ENCODE measurements at places on chromosomes 4 and X.
A peak's percentile ranks its signal among the peaks of the same experiment; 100 is the strongest.

DNA sequence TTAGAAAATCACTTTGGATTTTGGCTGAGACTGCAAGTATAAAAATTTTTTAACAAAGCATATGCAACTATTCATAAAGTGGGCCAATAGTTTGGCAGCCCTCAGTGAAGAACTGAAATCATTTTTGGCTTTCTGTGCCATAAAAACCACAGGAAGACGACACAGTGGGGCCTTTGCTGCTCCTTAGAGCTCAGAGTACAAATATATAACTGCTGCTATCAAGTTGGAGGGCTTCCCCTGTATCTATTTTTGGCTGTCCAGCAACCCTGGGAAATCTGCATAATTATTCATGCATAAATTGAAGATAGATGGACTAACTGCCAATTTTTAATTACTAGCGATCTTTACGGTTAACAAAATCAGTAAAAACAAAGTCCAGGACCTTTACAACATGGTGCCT is 51.5 kb upstream of the FTHL17 start:
- DNase-seq: no peak
- H3K27me3 ChIP-seq: no peaks in the 10 kb centered on the region
- no peaks in the 10 kb centered on the region for H3K36me3 ChIP-seq
- no peaks in the 10 kb centered on the region for H3K4me1 ChIP-seq
- H3K4me3 ChIP-seq: no peak overlapping the region

GRCh38 chrX:140710710-140711109 is 1.2 kb downstream of the LINC00632 start:
- no peak overlapping the region for H3K27ac ChIP-seq
- peaks cover 4% of the 10 kb centered on the region for H3K4me1 ChIP-seq

- H3K4me3 ChIP-seq: no peak overlapping the region
- H3K27ac ChIP-seq: no peak overlapping the region
- no peaks in the 10 kb centered on the region for H3K27me3 ChIP-seq
- H3K36me3 ChIP-seq: no peaks in the 10 kb centered on the region
- DNase-seq: no peak
Measured at GRCh38 chr4:58767598-58767997, 1657.4 kb upstream of the IGFBP7 start.

DNA sequence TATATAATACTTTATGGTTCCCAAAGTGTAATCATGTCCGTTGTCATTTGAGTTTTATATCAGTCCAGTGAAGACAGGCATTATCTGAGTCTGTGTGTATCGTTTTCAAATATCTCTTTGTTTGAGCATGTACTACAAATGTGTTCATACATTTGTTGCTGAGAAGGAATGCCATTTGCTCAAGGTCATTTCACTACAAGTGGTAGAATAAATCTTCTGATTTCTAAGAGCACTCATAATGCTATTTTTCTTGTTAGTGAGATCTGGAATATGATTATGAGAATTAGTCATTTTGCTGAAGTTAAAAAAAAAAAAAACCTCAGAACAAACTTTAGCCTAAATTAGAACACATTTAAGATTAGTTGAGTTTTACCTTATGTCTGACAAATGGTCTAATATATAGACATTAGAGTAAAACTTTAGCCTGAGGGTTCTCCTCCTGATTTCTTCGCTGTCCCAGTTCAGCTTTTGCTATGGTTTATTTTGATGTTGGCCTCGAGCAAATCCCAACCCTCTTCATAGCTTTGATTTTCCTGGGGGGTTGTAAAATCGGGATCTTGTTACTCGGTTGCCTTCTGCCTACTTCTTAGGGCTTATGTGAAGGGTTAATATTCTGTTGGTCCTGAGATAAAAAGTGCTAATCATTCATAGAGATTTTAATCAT is 87.1 kb downstream of the TMEM131L start:
- H3K4me1 ChIP-seq: no peaks in the 10 kb centered on the region
- H3K36me3 ChIP-seq: peaks cover 33% of the 10 kb centered on the region
- no peak overlapping the region for H3K4me3 ChIP-seq
- DNase-seq: no peak
- H3K27me3 ChIP-seq: no peaks in the 10 kb centered on the region

- peak; percentile 36 for DNase-seq
- H3K27me3 ChIP-seq: no peaks in the 10 kb centered on the region
- H3K4me3 ChIP-seq: peak within 1 kb of the TSS; percentile 66
- peaks cover 31% of the 10 kb centered on the region for H3K4me1 ChIP-seq
- peak within 1 kb of the TSS; percentile 76 for H3K27ac ChIP-seq
Measured at GRCh38 chrX:118495061-118495921, at the start of gene DOCK11. TSS of gene DOCK11 (plus strand) at chrX:118495815. CDS start at chrX:118495972, 157 bp downstream.

- no peak for DNase-seq
- H3K27me3 ChIP-seq: no peaks in the 10 kb centered on the region
- H3K4me1 ChIP-seq: peaks cover 21% of the 10 kb centered on the region
- H3K4me3 ChIP-seq: no peak overlapping the region
- H3K27ac ChIP-seq: no peak overlapping the region
- no peaks in the 10 kb centered on the region for H3K36me3 ChIP-seq
Measured at GRCh38 chrX:9336456-9336855, 128.4 kb upstream of the TBL1X start.

- no peaks in the 10 kb centered on the region for H3K27me3 ChIP-seq
- no peaks in the 10 kb centered on the region for H3K36me3 ChIP-seq
- H3K4me1 ChIP-seq: no peaks in the 10 kb centered on the region
- H3K27ac ChIP-seq: no peak overlapping the region
- no peak for DNase-seq
- peak overlapping the region; percentile 76 for H3K4me3 ChIP-seq
Measured at GRCh38 chr4:157076578-157076947, 613 bp downstream of the GLRB start.

DNA sequence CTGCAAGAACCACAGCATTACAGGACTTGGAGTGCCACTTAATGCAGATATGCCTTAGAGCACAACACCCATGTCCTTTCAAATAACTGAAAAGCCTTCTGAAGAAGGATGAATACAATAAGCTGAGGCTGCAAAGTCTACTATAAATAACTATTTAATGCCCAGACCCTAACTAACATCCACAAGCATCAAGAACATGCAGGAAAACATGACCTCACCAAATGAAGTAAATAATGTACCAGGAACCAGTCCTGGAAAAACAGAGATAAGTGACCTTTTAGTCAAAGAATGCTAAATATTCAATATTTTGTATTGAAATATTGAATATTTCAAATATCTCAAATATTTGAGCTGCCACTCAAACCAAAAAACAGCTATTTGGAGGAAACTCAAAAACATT is 16.9 kb downstream of the ACTRT1 start:
- no peaks in the 10 kb centered on the region for H3K27me3 ChIP-seq
- H3K4me1 ChIP-seq: no peaks in the 10 kb centered on the region
- H3K36me3 ChIP-seq: no peaks in the 10 kb centered on the region

DNA sequence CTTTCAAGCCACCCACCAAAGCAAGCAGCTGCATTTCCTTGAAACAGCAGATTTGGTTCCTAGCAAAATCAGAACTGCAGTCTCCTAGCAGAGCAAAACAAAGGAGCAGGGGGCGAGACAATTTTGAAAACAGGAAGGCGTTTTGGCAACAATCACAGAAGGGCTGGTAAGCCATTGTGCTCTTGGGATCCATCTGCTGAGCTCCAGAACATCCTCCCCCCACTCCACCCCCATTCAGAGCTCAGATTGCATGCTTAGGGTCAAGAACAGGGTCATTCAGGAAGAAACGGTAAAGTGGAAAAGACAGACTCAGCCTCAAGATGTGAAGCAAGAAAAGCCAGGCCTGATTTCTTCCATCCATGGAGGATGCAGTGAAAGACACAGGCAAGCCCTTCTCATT is 7.6 kb upstream of the PCDH19 start:
- no peak overlapping the region for H3K27ac ChIP-seq
- H3K27me3 ChIP-seq: no peaks in the 10 kb centered on the region
- no peaks in the 10 kb centered on the region for H3K36me3 ChIP-seq
- H3K4me1 ChIP-seq: no peaks in the 10 kb centered on the region
- H3K4me3 ChIP-seq: no peak overlapping the region

DNA sequence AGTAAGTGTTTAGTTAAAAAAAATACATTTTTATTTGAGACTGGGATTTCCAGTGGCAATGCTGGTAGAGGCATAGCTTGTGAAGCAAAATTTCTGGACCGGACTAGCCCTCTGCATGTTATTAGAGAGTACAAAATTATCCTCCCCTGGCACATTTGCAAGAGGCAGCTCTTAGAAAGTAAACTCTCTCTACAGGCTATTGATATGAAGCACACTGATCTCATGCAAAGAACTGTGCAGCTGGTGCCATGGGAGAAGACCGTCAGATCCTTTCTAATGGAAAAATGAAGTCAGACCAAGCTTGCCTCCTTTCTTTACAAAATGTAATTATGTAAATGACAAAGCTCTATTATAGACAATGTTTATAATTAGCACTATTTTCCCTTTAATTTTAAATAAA is 2717.2 kb downstream of the PCDH7 start:
- no peaks in the 10 kb centered on the region for H3K27me3 ChIP-seq
- no peak for DNase-seq
- H3K27ac ChIP-seq: no peak overlapping the region

- no peaks in the 10 kb centered on the region for H3K27me3 ChIP-seq
- DNase-seq: no peak
- H3K4me1 ChIP-seq: no peaks in the 10 kb centered on the region
- H3K4me3 ChIP-seq: no peak overlapping the region
- H3K36me3 ChIP-seq: no peaks in the 10 kb centered on the region
Measured at GRCh38 chr4:140515423-140515822, 8.5 kb upstream of the ELMOD2 start.

DNA sequence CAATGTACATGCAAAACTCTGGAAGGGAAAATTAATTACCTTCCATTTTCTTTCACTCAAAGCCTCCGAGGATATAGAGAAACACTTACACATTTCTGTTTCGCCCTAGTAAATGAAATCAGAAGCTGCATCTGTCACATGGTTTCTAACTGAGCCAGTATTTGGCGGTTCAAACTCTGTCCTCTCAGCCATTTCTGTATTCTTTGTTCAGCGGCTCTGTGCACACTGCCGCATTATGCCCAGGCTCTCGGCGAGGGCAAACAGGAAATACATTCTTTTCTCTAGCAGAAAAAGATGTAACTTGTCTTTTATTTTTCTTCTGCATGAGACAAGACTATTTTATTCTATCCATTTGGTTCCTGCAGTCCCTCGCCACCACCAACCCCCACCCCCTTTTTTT is 71.4 kb upstream of the GPM6B start:
- H3K36me3 ChIP-seq: no peaks in the 10 kb centered on the region
- no peak for DNase-seq
- H3K27ac ChIP-seq: no peak overlapping the region
- no peaks in the 10 kb centered on the region for H3K27me3 ChIP-seq

- no peaks in the 10 kb centered on the region for H3K27me3 ChIP-seq
- no peak for DNase-seq
- peak overlapping the region; percentile 80 for H3K27ac ChIP-seq
- peaks cover 3% of the 10 kb centered on the region for H3K4me1 ChIP-seq
- no peak overlapping the region for H3K4me3 ChIP-seq
- H3K36me3 ChIP-seq: no peaks in the 10 kb centered on the region
Measured at GRCh38 chrX:149512225-149512885, 7.2 kb upstream of the IDS start.

DNA sequence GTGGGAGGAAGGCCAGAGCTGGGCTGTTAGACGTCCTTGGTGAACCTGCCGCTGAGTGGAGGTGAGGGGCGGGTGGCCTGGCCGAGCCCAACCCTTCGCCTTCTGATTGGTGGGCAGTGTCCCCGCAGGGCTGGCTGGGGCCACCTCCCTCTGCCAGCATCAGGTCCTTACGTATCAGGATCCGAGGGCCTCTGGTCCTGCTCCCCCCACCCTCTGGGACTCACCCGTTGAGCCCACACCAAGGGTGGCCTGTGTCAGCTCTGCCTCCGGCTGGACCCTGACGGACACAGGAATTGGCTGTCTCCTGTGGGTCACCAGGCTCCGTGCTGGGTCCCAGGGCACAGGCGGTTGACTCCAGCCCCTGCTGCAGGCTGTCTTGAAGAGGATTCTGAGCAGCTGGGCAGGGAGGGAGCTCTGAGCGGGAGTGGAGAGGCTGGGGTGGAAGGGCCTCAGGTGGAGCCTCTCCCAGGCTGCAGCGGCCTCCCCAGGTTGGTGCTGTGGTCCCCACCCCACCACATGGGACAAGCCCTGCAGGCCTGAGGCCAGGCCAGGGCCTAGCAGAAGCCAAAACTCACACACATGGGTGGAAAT is 58.4 kb upstream of the NKX1-1 start:
- H3K27me3 ChIP-seq: no peaks in the 10 kb centered on the region
- no peak overlapping the region for H3K4me3 ChIP-seq
- H3K36me3 ChIP-seq: no peaks in the 10 kb centered on the region
- no peak overlapping the region for H3K27ac ChIP-seq
- DNase-seq: no peak

GRCh38 chr4:61431131-61431530 is 231.0 kb downstream of the ADGRL3 start:
- no peak overlapping the region for H3K27ac ChIP-seq
- no peaks in the 10 kb centered on the region for H3K36me3 ChIP-seq
- H3K4me3 ChIP-seq: no peak overlapping the region

- DNase-seq: no peak
- H3K4me1 ChIP-seq: no peaks in the 10 kb centered on the region
- H3K27ac ChIP-seq: no peak overlapping the region
- H3K4me3 ChIP-seq: no peak overlapping the region
- no peaks in the 10 kb centered on the region for H3K36me3 ChIP-seq
Measured at GRCh38 chr4:149194061-149194460, 621.6 kb downstream of the IQCM start.

DNA sequence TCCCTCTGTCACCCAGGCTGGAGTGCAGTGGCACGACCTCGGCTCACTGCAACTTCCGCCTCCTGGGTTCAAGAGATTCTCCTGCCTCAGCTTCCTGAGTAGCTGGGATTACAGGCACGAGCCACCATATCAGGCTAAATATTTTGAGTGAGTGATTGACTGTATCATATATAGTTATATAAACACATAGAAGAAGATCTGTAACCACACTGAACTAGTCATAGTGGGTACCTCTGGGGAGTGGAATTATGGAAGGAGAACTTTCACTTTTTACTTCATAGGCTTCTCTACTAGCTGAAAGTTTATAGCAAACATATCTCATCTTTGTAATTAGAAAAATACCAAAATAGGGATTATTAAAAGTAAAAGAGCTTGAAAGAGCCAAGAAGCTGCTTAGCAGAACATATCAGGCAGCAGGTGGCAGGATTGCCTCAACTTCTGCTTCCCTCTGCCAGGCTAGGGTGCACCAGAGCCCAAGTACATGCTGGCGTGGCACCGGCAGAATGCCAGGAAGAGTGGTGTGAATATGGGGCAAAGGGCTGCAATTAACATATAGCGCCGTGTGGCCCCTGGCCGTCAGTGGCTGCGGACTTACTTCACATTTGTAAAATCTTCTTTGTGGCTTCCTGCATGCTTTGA is 39.5 kb upstream of the CD40LG start:
- no peak overlapping the region for H3K27ac ChIP-seq
- no peaks in the 10 kb centered on the region for H3K4me1 ChIP-seq
- DNase-seq: no peak
- H3K27me3 ChIP-seq: no peaks in the 10 kb centered on the region
- no peaks in the 10 kb centered on the region for H3K36me3 ChIP-seq
- no peak overlapping the region for H3K4me3 ChIP-seq

DNA sequence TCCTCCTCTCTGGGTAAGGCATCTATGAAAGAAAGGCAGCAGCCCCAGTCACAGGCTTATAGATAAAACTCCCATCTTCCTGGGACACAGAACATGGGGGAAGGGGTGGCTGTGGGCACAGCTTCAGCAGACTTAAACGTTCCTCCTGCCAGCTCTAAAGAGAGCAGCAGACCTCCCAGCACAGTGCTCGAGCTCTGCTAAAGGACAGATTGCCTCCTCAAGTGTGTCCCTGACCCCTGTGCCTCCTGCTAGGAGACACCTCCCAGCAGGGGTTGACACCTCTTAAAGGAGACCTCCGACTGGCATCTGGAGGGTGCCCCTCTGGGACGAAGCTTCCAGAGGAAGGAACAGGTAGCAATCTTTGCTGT is 89.9 kb downstream of the EFHC2 start:
- DNase-seq: no peak
- no peak overlapping the region for H3K27ac ChIP-seq
- no peaks in the 10 kb centered on the region for H3K4me1 ChIP-seq
- H3K27me3 ChIP-seq: no peaks in the 10 kb centered on the region
- H3K4me3 ChIP-seq: peak overlapping the region; percentile 44
- H3K36me3 ChIP-seq: no peaks in the 10 kb centered on the region
